ENCODE measurements at places on chromosomes 2 and 18.
A peak's percentile ranks its signal among the peaks of the same experiment; 100 is the strongest.

- DNase-seq: no peak
Observed at GRCh38 chr2:109459485-109459884, 154.3 kb downstream of the SEPTIN10 start.

- no peak for DNase-seq
Observed at GRCh38 chr2:217365656-217366055, 505.8 kb upstream of the TNP1 start.

- no peak for DNase-seq
Observed at GRCh38 chr2:141264848-141265247, 866.0 kb downstream of the LRP1B start.

GRCh38 chr2:234293973-234294372, 202.9 kb downstream of the ARL4C start:
- no peak for DNase-seq

DNA sequence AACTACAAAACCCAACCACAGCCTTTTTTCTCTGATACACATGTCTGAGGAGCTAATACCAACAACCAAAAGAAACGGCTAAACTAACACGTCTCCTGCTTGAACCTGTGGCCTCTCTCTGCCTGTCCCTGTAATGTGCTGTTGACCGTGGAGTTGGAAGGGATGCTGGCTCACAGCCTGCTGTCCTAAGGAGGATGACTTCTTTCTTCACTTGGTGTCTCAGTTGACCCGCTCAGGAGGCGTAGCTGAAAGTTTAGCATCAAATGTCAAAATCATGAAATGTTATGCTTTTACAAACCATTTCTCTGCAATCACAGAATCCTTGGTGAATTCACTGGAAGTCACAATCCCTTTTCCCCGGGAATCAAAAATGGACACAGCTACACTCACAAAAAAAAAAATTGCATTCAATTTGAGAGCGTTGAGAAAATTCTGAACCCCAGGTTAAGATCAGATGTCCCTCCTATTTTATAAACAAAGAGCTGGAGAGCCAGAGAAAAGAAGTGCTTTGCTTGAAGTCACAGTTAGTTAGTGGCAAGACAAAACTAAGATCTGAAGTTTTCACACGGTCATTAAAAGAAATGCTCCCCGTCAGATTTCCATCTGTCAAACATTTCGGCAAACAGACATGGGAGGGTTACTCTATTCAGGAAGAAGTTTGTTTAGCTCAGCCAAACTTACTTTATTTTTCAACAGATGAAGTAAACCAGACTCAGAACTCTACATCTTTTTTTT, 74.3 kb downstream of the IRS1 start:
- no peak for DNase-seq

- no peak for DNase-seq
Observed at GRCh38 chr2:3741396-3741795, 38.0 kb downstream of the DCDC2C start.

DNA sequence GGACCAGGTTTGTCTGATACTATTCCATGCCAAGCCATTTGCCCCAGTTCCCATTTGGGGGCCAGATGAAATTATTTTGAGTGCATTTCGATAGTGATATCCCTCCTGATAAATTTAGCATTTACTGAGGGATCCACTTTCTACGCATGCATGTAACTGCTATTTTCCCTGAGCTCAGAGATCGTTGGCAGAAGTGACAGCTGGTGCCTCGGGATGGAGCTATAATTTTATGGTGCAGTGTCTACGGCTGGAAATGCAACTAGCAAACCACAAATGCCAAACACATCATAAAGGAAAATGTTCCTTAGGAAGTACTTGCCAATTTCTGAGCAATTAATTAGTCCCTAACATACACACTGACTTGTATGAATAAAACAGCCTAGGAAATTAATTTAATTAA, 254.8 kb downstream of the SLC8A1 start:
- no peak for DNase-seq

DNA sequence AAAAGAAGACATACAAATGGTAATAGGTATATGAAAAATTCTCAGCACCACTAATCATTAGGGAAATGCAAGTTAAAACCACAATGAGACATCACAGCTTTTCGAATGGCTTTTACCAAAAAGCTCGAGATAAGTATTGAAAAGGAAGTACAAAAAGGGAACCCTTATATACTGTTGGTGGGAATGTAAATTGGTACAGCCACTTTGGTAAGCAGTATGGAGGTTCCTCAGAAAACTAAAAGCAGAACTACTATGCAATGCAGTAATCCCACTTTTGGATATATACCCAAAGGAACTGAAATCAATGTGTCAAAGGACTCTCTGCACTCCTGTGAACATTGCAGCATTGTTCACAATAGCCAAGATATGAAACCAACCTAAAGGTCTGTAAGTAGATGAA, 107.5 kb upstream of the SPATS2L start:
- no peak for DNase-seq

GRCh38 chr2:149143734-149144133, 105.2 kb downstream of the LYPD6B start:
- DNase-seq: no peak

GRCh38 chr18:29154196-29154757, 977.3 kb upstream of the CDH2 start:
- no peak for DNase-seq

DNA sequence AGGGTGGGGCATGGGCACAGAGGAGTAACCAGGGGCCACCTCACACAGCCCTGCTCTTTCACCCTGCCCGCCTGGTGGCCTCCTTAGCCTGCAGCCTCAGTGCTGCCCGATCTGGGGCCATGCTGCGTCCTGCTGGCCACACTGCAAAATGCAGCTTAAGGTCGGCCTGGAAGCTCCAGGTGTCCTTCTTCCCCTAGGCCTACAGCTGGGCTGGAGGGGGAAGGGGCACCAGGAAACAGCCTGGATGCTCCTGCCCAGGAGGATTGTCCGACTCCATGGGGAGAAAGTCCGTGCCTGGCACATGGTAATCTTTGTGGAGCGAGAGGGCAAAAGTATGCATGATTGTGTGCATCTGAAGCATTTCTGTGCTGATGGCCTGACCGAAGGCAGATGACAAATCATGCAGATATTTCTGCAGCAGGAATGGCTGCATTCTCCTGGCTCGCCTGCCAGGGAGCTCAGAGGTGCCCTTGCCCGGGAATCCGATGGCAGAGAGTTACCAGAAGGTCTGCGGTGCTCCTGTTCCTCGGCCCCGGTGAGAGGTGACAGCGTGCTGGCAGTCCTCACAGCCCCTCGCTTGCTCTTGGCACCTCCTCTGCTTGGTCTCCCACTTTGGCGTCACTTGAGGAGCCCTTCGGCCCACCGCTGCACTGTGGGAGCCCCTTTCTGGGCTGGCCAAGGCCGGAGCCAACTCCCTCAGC, 12.8 kb upstream of the ALPP start:
- peak; percentile 24 for DNase-seq

DNA sequence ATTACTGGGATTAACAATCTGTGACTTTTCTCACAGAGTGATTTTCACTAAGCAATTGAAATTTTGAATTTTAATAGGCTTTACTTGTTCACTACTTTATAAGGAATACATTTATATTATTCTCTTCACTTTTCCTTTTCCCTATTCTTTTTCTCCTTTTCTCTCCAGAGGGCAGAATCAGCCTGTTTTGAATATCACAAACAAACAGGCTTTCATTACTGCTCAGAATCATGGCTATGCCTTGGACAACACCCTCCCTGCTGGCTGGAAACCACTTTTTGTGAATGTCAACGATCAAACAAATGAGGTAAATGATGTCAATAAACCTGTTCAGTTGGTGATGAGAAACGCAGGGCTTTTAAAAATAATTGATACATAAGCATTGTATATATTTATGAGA, 35.3 kb downstream of the CPS1 start:
- DNase-seq: no peak

GRCh38 chr2:104871972-104872865, 18.3 kb downstream of the POU3F3 start:
- DNase-seq: no peak

DNA sequence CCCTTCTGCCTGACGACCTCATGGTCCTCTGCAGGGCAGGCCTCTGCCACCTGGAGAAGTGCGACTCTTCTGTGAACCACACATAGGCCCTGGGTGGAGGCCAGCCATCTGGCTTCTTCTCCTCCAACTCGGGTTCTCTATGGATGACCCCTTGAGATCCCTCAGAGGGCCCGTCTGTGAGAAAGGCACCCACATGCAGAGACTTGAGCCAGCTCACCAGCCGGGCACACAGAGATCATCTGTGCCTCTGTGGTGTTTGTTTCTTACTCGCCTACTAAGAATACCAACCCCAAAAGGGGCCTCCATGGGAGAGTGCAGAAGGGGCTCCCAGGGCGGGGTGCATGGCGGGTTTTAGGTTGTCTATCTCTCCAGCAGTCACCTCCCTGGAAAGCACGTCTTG, 176.5 kb upstream of the SALL3 start:
- DNase-seq: no peak

DNA sequence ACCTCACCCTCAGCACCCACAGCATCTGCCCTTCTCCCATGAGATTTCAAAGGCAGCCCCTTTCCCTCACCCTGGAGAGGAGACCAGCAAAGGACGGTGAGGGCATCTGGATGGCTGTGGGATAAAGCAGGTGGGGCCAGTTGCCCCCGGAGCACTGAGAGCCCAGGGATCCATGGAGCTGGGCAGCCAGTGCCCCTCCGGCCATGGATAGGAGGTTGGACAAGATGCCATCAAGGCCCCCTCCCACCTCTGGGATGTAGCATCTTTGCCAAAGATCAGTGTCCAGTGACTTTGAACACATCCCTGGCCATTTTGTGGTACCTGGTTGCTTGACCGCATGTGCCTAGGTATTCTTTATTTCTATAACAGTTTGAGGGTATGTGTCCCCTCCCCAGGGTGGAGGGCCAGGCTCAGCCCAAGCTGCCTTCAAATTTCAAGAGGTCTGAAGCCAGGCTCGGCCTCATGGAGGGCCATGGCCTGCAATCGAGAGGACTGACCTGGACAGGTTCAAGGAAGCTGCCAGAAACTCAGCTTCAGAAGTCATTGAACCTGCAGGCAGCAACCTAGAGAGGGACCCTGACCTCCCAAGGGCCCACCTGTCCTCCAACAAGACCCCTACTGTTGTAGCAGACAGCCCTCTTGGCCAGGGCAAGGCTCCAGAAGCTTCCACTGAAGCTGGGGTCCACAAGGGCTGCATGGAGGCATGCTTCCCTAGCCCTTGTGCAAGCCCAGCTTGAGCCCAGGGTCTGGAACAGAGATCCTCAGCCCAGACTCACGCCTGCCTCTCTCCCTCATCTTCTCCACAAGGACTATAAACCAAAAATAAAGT, 55.5 kb upstream of the BIN1 start:
- DNase-seq: no peak

DNA sequence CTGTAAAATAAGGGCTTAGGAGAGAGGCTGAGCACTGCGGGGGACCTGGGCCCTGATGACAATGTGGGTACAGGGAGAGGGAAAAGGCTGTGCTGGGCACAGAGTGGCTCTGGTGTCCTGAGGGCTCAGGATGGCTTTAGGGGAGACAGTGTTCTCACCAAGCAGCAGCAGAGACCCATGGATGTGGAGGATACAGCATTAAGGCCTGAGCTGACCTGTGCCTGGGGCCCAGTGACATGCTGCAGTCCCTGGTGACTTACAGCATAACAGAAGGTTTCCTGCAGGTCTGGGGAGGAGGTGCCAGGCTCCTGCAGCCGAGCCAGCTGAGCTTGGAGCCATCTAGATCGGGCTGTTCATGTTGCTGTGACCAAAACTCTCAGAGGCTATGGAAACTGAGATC, 191.3 kb upstream of the SMAD2 start:
- DNase-seq: no peak

DNA sequence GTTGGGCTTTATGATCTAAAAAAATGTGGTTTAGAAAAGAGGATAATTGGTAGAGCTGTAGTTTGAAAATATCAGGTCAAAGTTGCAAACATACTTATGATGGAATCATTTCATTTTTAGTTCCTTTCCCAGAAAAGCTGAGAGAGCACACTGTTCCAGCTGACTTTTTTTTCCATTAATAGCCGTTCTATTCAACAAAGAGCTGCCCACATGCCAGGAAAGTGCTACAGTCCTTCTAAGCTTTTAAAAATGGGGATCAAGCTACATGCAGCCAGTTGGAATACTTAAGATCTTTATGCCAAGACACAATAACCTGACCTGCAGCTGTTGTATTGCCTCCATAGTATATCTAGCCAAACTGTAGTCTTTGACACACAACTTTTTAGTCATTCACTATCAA, 111.5 kb downstream of the GALNT3 start:
- no peak for DNase-seq

DNA sequence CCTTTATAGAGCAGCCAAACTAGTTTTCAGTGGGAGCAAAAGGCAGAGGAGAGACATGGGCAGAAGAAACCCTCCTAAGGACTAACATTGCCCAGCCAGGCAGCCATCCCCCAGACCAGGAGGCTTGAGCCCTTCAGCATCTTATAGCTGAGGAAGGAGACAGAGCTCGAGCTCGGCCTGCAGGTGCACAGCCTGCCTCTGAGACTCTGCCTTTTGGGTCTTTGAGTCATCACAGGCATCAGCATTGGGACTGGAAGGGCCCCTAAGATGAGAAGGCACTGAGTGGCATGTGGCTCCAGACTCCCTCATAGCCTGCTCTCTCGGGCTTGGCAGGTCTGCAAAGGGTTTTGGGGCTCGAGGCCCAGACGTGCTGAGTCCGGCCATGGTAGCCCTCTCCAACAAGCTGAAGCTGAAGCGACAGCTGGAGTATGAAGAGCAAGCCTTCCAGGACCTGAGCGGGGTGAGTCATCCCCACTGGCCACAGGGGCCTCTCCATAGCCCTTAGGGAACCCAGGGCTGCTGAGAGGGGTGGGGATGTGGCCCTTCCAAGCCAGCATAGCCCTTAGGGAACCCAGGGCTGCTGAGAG, 84.1 kb downstream of the EPAS1 start:
- no peak for DNase-seq

DNA sequence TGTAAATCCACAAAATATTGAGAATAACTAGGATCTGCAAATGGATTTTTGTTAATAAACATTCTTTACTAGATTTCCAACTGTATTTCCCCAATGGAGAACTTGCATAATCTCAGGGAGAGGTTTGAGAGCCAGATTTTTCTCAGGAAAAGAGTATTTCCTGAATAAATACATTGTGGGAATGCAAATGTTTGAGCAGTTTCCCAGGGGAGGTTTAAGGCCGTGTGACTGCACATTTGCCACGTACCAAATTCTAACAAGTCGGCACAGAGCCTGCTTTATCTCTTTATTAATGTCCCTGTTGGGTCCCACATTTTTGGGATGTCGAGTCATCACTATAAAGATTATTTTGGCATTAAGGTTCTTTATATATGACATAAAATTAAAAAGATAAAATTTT, 27.0 kb downstream of the TFPI start:
- DNase-seq: no peak
